ENCODE measurements at places on chromosomes 11 and 22. TPM values are rescaled to one million over a fixed set of nuclear protein-coding genes. Genes with fewer than 3 reads are reported as not detected.
A peak's percentile ranks its signal among the peaks of the same experiment; 100 is the strongest.

GRCh38 chr22:44181033-44181911 is 547 bp downstream of the PARVG start:
- DNase-seq: peak; percentile 79
- H3K4me1 ChIP-seq: peaks cover 20% of the 10 kb centered on the region
- H3K36me3 ChIP-seq: peaks cover 15% of the 10 kb centered on the region
- peak overlapping the region; percentile 97 for H3K27ac ChIP-seq
- no peaks in the 10 kb centered on the region for H3K27me3 ChIP-seq

DNA sequence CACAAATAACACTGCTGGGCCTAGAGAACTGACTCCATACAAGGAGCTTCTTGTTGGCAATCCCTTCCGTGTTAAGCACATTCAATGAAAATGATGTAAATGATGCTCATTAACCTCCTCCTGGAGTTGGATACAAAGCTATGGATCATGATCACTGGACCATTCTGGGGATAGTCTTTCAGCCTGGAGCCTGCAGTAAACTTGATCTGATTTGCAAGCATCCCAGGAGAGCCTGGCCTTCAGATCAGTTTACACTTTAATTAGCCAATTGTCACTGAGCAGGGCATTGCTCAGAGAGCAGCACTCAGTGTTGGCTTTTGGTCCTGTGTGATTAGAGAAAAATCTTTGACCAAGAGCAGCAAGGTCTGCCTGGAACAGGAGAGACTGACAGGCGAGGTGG is 45.6 kb downstream of the ARFGAP3 start:
- H3K27me3 ChIP-seq: no peaks in the 10 kb centered on the region
- no peak overlapping the region for H3K27ac ChIP-seq
- peaks cover 20% of the 10 kb centered on the region for H3K36me3 ChIP-seq
- H3K4me3 ChIP-seq: no peak overlapping the region
- DNase-seq: no peak

DNA sequence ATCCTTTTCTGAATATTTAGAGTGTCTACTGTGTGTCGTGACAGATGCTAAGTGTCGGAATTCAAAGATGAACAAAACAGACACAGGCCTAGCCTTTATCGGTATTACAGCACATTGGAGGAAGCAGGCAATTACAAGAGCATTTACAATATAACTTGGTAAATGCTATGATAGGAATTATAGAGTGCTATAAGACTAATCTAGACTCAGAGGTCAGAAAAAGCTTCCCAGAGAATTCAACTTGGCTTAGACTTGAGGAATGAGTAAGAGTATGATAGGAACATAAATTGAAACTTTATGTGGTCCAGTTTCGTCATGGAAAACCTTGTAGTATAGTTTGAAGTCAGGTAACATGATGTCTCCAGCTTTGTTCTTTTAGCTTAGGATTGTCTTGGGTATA is 395.7 kb upstream of the FAT3 start:
- no peaks in the 10 kb centered on the region for H3K27me3 ChIP-seq
- H3K4me3 ChIP-seq: no peak overlapping the region
- no peak for DNase-seq
- H3K27ac ChIP-seq: no peak overlapping the region
- H3K36me3 ChIP-seq: no peaks in the 10 kb centered on the region
- no peaks in the 10 kb centered on the region for H3K4me1 ChIP-seq

DNA sequence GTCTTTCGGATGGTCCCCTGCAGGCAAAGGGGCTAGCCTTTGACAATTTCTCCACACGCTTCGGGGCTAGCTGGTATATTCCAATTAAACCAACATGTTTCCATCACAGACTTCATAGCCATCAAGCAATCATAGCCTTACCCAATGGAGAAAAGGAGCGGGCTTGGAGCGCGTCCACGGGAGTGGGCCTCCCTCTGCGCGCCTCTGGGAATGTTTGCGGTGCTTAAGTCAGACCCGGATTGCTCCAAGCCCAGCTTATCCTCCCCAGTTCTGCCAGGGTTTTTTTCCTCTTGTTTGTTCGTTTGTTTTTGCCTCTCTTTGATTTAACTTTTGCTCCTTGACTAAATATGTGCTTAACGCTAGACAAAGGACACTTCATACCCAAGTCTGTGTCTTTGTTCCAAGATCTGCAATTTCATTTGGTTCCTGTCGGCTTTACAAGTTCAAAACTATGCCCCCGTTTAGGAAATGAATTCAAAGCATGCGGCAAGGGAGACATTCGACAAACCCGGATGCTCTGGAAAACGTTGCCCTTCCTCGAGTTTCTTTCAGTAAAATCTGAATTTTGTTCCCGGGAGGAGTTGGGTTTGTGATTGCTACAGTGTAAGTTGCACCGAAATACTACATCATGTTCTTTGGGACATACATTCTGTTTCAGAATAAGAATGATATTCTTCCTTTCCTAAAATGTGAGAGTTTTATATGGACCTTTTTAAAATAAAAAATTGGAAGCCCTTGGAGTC is 1.0 kb upstream of the GLB1L2 start:
- H3K36me3 ChIP-seq: no peaks in the 10 kb centered on the region
- no peak for DNase-seq
- peaks cover 12% of the 10 kb centered on the region for H3K4me1 ChIP-seq
- H3K27ac ChIP-seq: no peak overlapping the region
- H3K4me3 ChIP-seq: peak overlapping the region; percentile 75
- peaks cover 23% of the 10 kb centered on the region for H3K27me3 ChIP-seq

DNA sequence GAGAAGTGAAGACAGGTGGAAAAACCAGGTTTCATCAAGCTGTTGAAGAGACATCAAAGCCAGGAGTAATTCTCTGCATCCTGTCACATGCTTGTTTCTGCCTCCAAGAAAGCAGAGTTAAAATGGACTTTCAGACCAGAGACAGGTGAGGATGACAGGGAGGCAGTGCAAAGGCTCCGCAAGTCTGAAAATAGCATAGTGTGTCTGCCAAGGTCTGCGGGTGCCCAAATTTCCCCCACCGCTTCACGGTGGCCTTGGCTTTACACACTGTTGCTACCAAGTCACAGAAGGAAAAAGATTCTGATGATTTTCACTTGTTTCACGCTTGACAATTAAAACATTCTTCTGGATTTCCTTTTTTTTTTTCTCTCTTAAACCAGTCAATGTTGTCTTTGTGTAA is 44.2 kb downstream of the SNX19 start:
- no peak overlapping the region for H3K27ac ChIP-seq
- peaks cover 7% of the 10 kb centered on the region for H3K4me1 ChIP-seq
- no peak overlapping the region for H3K4me3 ChIP-seq
- no peak for DNase-seq

GRCh38 chr11:119415517-119415916 is 7.5 kb downstream of the THY1 start:
- H3K27ac ChIP-seq: no peak overlapping the region
- H3K27me3 ChIP-seq: peaks cover 12% of the 10 kb centered on the region
- no peaks in the 10 kb centered on the region for H3K36me3 ChIP-seq
- DNase-seq: no peak
- no peaks in the 10 kb centered on the region for H3K4me1 ChIP-seq

DNA sequence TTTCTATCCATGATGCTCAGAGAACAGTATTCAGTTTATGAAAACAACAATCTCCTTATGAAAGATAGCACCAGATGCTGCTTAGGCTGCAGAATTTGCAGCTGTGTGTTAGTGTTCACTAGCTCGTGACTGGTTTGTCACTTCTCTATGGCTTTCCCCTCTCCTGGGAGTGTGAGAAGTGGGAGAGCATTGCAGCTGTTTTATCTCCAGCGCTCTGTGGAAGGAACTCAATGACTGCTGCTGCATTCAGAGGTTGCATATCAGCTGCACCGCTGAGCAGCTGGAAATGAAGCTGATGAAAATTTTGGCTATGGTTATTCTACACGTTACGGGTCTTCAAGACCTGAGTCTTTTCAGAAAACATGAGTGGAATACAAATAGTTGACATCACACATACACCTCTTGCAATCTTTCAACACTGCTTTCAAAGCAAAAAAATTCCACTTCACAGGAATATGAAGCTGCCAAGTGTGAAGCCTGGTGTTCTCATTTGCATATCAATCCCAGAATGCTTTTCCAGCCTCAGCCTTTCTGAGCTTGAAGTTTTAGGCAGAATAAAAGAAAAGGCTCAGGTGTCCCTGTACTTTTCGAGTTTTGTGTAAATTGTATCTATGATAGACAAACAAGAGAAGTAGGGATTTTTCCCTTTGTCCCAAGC is 149.3 kb upstream of the DDI1 start:
- H3K4me1 ChIP-seq: no peaks in the 10 kb centered on the region
- H3K36me3 ChIP-seq: no peaks in the 10 kb centered on the region
- no peak for DNase-seq

DNA sequence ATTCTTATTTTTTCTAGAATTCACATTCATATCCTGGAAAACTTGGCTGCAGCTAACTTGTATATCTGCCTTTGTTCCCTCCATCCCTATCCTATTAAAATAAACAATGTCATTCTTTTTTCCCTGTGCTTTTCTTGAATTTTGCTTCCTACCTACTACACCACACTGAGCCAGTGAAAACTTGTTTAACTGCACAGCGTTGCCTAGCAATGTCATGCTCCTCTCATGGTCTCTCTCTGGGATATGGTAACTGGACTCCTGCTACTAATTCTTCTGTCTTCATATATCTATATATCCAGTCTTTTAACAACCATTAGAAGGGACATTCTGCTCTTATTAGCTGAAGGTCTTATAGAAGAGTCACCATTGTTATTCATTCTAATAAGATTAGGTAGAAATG is 434.4 kb downstream of the METTL15 start:
- no peaks in the 10 kb centered on the region for H3K36me3 ChIP-seq
- peaks cover 2% of the 10 kb centered on the region for H3K27me3 ChIP-seq
- no peaks in the 10 kb centered on the region for H3K4me1 ChIP-seq

GRCh38 chr22:40479887-40480538 is 109.6 kb downstream of the SGSM3 start:
- H3K4me3 ChIP-seq: no peak overlapping the region
- H3K27me3 ChIP-seq: no peaks in the 10 kb centered on the region
- H3K4me1 ChIP-seq: peaks cover 35% of the 10 kb centered on the region
- no peak overlapping the region for H3K27ac ChIP-seq
- no peak for DNase-seq

- peak; percentile 43 for DNase-seq
- H3K36me3 ChIP-seq: peaks cover 52% of the 10 kb centered on the region
- no peaks in the 10 kb centered on the region for H3K27me3 ChIP-seq
- peak overlapping the region; percentile 95 for H3K27ac ChIP-seq
Measured at GRCh38 chr11:57426439-57426928, 437 bp downstream of the SLC43A3 start.

DNA sequence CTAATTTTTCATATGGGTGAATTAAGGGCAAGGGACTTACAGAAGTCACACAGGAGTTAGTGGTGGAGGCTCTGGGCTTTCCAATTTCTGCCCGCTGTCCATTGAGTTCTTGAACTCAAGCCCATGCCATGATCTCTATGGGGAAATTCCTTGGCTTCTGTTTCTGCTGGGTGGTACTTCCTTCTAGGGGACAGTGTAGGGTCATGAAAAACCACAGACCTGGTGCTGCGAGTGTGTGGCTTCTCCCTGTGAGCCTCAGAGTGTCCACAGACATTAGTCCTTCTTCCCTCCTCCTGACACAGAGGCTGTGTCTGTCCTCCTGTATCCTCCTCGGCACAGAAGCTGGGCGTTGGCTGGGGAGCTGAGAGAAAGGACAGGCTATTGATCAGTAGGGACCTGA is 6.3 kb upstream of the SEZ6L start:
- H3K27me3 ChIP-seq: peaks cover 22% of the 10 kb centered on the region
- no peak overlapping the region for H3K4me3 ChIP-seq
- DNase-seq: no peak

DNA sequence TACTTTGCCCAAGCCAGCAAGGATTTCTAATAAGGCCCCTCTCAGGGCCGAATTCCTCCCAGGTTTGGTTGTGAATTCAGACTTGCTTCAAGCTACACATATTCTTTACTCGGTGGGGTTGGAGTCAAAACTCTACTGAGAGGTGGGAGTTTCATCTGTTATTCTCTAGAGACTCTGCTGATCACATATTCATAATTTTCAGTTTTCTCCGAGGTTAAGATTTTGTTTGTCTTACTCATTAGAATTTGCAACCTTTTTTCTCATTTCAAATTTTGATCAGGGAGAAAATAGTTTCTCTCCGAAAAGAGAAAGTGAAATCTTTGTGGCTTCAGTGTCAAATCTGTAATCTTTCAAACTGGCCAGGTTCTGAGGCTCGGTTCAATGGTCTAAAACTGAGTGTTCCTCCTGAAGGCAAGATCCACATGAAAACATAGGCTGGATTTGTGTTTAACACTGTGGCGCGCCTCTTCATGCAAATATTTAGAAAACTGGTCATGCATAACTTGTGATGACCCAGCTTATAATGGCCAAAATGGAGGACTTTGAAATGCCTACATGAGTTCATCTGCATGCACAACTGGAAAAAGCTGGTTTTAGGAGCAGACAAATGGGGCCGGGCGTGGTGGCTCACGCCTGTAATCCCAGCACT is 21.5 kb upstream of the GSTP1 start:
- DNase-seq: no peak
- H3K4me1 ChIP-seq: peaks cover 8% of the 10 kb centered on the region
- H3K27ac ChIP-seq: no peak overlapping the region
- H3K4me3 ChIP-seq: no peak overlapping the region
- no peaks in the 10 kb centered on the region for H3K36me3 ChIP-seq

DNA sequence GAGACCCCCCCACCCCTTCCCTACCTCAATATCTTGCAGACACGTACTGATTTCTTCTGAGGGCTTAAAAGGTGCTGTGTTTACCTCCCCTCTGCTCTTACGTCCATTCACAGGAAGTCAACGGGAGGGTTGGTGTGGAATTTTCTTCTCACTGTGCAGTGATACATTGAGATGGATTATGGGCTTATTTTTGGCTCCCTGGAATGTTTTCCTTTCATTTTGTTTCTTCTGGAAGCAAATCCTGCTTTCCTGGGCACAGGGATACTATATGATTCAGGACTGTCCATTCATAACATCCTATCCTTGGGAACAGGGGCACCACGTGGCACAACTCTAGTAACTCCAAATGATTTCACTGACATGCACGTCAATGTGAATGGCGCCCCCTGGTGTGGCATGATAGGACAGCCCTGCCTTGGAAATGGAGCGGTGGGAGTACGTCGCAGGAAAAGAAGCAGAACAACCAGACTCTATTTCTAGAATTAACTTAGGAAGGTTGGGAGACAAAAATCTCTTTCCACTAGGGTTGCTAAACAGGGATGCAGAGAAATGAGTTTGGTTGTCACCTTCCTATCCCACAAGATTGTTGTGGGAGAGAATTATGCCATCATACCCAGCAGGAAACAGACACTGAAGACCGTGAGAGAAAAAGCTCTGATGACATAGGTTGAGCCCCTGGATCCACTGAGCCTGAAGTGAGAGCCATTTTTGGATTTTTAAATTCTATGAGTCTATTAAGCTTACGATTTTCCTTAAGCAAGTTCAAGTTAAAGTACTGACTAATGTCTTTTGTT is 146.5 kb upstream of the RAG2 start:
- H3K27me3 ChIP-seq: peaks cover 34% of the 10 kb centered on the region
- DNase-seq: peak; percentile 85
- no peaks in the 10 kb centered on the region for H3K36me3 ChIP-seq

GRCh38 chr11:90229791-90230190 is 6.9 kb upstream of the CHORDC1 start:
- no peak overlapping the region for H3K27ac ChIP-seq
- H3K4me3 ChIP-seq: no peak overlapping the region
- peaks cover 4% of the 10 kb centered on the region for H3K36me3 ChIP-seq
- no peak for DNase-seq
- H3K4me1 ChIP-seq: peaks cover 2% of the 10 kb centered on the region
- H3K27me3 ChIP-seq: no peaks in the 10 kb centered on the region

FGF19 gene
- total RNA-seq: not detected

GAS2 gene
- total RNA-seq: 1.3 TPM

CASP12 gene
- not detected for total RNA-seq

IFITM10 gene
- total RNA-seq: 0.21 TPM

EI24 gene
- total RNA-seq: 36.6 TPM

PIK3IP1 gene
- 14.2 TPM for total RNA-seq
